ENCODE measurements at places on chromosomes 7 and 10.

- DNase-seq = peak; percentile 37
Observed at GRCh38 chr7:156560075-156560474, 80.5 kb upstream of the RNF32 start.

DNA sequence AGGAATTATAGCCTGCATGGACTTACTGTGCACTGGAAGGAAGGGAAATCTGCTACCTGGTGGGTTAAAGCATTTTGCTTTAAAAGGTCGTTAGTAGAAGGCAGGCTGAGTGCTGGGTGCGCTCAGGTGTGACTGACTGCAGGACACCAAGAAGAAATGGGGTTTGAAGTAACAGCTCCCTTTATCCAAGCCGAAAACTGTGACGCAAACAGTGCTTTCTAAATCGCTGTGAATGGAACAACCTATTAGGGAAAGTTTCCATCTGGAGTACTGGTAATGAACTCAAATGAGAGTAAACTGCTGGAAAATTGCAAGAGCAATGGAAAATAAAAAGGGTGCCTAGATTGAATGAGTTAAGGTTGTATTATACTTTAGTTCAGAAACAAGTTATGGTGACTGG, 95.3 kb downstream of the CNNM2 start:
- DNase-seq = no peak

GRCh38 chr7:147796581-147796980, 794.0 kb upstream of the C7orf33 start:
- DNase-seq = no peak

DNA sequence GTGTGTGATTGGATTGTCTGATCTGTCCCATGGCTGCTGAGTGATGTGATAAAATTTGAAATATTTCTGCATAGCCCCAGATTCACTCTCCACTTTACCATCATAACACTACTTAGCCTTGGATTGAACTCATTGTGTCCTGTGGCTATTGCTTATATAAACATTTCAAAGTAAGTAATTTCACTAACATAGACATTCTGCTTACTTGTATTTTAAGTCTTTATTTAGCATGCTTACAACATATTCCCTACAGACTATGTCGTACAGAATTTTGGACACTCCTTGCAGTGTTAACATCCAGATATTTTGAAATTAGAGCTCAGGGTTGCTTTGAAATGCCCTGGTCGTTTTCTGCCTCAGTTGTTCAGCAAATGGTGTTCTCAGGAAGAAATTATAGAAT, 117.6 kb downstream of the LRRC4 start:
- no peak for DNase-seq

- no peak for DNase-seq
Observed at GRCh38 chr7:92158660-92159575, 20.0 kb downstream of the LRRD1 start.

DNA sequence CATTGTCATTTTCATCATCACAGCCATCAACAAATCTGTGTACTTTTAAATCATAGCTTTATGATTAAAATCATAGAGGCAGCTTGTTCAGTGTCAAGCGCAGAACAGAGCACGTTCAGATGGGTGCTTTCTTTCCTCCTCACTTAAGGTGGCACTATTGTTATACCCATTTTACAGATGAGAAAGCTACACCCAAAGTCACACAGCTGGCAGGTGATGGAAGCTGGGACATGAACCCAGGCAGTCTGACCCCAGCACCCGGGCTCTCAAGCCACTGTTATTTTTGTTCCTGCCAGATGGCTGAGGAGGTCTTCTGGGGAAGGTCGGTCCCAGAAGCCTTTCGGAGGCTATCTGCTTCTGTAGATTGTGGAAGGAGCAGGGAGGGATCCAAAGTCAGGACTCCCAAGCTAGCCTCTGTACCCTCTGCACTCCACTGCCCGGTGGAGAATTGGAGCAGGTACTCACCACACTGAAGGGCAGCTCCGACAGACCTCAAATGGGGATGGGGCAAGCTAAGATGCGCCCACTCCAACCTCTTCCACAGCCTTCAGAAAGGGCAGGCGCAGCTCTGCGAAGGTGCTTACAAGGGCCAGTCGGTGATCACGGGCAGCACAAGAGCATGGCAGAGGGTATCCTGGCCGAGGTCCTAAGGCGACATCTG, 610 bp downstream of the AVPI1 start:
- peak; percentile 54 for DNase-seq

GRCh38 chr7:13042605-13043236, 355.3 kb downstream of the ARL4A start:
- DNase-seq = peak; percentile 34

DNA sequence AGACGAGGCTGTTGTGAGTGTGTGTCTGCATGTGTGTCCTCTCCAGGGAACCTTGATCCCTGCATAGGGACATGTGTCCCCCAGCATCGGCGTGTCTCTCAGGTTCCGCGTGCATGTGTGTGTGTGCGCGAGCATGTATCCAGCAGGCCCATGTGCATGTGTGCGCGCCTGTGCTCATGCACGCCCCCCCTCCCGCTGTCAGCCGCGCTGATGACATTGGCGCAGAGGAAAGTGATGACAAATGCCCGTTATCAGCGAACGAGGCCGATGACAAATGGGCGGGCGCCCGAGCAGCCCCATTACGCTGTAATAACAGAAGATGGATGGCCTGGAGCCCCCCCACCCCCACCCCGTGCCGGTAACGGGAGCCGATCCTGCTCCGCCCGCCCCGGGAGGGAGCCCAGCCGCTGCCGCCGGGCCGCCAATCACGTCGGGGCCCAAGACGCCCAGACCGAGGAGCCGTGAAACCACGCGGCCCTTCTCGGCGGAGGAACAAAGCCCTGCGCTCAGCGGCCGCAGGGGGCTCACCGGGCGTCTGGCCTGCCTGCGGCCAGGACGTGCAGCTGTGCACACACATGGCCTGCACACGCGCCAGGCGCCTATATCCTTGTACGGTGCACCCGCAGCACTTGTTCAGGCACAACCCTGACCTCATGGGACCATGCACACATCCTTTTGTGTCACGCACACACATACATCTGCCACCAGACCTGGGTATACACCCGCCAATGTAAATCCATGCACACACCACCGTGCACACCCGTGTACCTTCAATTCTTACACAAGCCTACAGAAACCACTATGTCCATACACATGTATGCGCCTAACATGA, 21.5 kb downstream of the POLL start:
- DNase-seq = no peak

GRCh38 chr7:106448992-106449859, 164.4 kb upstream of the NAMPT start:
- peak; percentile 91 for DNase-seq

DNA sequence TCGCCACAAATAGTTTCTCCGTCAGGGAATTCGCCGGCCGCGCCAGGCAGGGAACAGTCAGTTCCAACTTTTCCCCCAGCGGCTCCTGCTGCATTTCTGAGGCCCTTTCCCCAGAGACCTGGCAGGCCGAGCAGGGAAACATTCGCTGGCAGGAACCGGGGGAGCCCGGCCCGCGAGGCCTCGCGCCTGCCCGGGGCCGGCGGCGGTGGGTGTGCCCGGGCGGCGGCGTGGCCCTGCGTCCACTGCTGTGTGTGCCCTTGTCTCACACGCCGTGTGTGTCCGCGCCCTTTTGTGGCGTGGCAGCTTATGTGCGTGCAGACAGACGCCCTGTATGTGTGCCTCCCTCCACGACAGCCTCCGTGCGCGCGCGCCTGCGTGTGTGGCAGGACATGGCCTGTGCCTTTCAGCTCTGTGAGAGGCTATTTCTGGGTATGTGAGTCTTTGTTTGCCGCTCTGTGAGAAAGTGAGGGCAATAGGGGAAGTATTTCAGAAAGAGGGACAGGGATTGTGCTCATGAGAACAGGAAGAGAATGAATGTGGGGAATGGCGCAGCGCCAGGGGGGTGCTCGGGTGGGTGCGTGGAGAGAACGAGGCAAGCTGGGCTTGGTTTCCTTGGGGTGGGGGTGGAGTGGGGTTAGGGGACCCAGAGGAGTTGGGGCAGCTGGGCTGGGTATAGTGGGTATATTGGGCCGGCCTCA, 689 bp upstream of the SMARCD3 start:
- peak; percentile 70 for DNase-seq

- DNase-seq = no peak
Observed at GRCh38 chr10:4532467-4532866, 293.5 kb upstream of the AKR1E2 start.

Data from A549 (cell line).